ENCODE measurements at places on chromosomes 13 and 19. TPM values are rescaled to one million over a fixed set of nuclear protein-coding genes. Genes with fewer than 3 reads are reported as not detected.

- H3K4me1 ChIP-seq = no peaks in the 10 kb centered on the region
- no peak overlapping the region for H3K4me3 ChIP-seq
- no peak overlapping the region for H3K27ac ChIP-seq
- peaks cover 48% of the 10 kb centered on the region for H3K27me3 ChIP-seq
- H3K36me3 ChIP-seq = no peaks in the 10 kb centered on the region
- DNase-seq = no peak
Observed at GRCh38 chr19:39765091-39766076, 13.3 kb upstream of the LEUTX start.

GRCh38 chr13:80988391-80989151, 647.6 kb upstream of the SPRY2 start:
- DNase-seq = no peak
- H3K4me3 ChIP-seq = no peak overlapping the region
- no peaks in the 10 kb centered on the region for H3K27me3 ChIP-seq
- H3K4me1 ChIP-seq = no peaks in the 10 kb centered on the region

- no peak for DNase-seq
- no peak overlapping the region for H3K27ac ChIP-seq
- no peaks in the 10 kb centered on the region for H3K4me1 ChIP-seq
- peaks cover 28% of the 10 kb centered on the region for H3K36me3 ChIP-seq
- H3K27me3 ChIP-seq = no peaks in the 10 kb centered on the region
Observed at GRCh38 chr13:21413013-21413412, 46.1 kb downstream of the ZDHHC20 start.

- DNase-seq = no peak
- H3K36me3 ChIP-seq = no peaks in the 10 kb centered on the region
- H3K27me3 ChIP-seq = no peaks in the 10 kb centered on the region
- no peak overlapping the region for H3K4me3 ChIP-seq
- H3K27ac ChIP-seq = no peak overlapping the region
Observed at GRCh38 chr13:104750377-104750776, 1684.2 kb upstream of the SLC10A2 start.

- DNase-seq = no peak
- peaks cover 50% of the 10 kb centered on the region for H3K27me3 ChIP-seq
- H3K4me3 ChIP-seq = no peak overlapping the region
- H3K4me1 ChIP-seq = no peaks in the 10 kb centered on the region
Observed at GRCh38 chr13:111993691-111994090, 73.3 kb upstream of the SOX1 start.

GRCh38 chr19:52138983-52139251, 821 bp downstream of the ZNF616 start:
- H3K27me3 ChIP-seq = no peaks in the 10 kb centered on the region
- H3K36me3 ChIP-seq = peaks cover 12% of the 10 kb centered on the region
- peak overlapping the region; percentile 74 for H3K4me3 ChIP-seq
- H3K27ac ChIP-seq = no peak overlapping the region
- DNase-seq = no peak

Gene KLK12
- not detected for total RNA-seq

Gene CAMSAP3
- total RNA-seq = 27.8 TPM
